Glomerular endothelial cell (primary cell): ENCODE measurements at places on chromosomes 7 and 10. TPM values are rescaled to one million over a fixed set of nuclear protein-coding genes. Genes with fewer than 3 reads are reported as not detected.

Gene PDE6C
- total RNA-seq: not detected in 2 replicates

Gene TEX36
- not detected in 2 replicates for total RNA-seq

Gene ITIH5
- total RNA-seq: 0.05 and 0.35 TPM in 2 replicates

Gene ICA1
- 26.6 and 43.2 TPM in 2 replicates for total RNA-seq

Gene ABCB4
- total RNA-seq: 0.29 and 0.78 TPM in 2 replicates

DNA sequence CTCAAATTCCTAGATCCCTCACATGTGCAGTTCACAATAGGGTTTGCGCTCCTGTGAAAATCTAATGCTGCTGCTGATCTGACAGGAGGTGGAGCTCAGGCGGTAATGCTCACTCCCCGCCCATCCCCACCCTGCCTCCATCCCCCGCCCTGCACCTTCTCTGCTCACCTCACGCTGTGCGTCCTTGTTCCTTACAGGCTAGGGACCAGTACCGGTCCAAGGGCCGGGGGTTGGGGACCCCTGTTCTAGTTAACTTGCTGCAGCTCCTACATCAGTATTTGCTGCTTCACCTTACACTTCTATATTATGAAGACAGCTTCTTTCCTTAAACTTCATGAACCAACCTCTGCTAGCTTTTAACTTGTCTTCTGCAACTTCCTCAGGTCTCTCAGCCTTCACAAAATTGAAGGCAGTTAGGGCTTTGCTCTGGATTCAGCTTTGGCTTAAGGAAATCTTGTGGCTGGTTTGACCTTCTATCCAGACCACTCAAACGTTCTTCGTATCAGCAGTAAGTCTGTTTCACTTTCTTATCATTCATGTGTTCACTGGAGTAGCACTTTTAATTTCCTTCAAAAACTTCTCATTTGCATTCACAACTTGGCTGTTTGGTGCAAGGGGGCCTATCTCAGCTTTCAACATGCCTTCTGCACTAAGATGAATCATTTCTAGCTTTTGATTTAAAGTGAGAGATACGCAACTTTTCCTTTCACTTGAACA is 1.7 kb upstream of the TNKS2 start:
- DNase-seq: no peak

- no peak for DNase-seq
These were observed 46.1 kb downstream of the MAGI2 start for GRCh38 chr7:79407351-79407750.

- no peak for DNase-seq
These were observed 66.1 kb upstream of the PIP4K2A start for GRCh38 chr10:22780474-22780885.

DNA sequence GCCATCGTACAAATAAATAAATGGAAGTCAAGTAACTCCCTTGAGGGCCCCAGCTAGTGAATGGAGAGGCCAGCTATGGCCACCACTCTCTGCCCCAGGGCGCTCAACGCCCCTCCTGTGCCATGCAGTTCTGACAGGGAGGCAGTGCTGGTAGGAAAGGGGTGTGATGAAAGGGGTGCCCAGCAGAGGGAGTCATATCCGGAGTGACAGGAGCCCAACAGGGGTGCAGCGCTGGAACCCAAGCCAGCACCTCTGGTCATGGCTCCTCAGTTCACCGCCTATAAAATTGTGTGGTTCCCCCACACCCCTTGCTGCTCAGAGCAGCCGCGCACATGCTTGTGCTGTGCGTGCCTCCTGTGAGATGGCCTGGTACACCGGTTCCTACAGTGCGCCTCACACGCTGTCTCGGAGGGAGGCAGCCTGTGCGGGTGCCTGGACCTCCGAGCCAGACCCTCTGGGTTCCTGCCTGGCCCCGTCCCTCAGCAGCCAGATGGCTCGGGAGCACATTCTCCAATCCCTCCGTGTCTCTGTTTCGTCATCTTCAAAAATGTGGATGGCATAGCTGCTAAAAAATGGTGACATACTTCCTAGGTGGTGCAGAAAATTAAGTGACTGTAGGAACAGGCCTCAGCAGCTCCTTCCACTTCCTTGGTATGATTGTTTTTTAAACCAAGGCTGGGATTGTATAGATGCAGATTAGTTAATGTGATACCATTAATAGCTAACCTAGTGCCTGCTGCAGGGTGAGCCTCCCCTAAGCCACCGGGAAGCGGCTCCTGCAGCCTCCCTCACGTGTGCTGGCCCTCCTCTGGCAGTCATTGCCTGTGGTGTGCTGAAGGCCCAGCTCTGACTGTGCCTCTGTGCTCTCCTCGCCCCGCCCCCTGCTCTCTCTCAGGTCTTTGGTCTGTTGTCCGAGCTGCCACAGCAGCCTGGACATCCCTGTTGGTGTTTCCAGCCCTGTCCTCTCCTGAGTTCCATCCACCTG is 125.8 kb downstream of the EGFR start:
- no peak for DNase-seq

- DNase-seq: no peak
These were observed 111.3 kb upstream of the ASAH2 start for GRCh38 chr10:50362547-50363125.

- no peak for DNase-seq
These were observed 3.1 kb downstream of the FZD1 start for GRCh38 chr7:91267171-91267955.
